ENCODE measurements at places on chromosomes 3 and 15.

GRCh38 chr3:111714305-111714704 is 119.2 kb upstream of the ZBED2 start:
- no peak for DNase-seq

GRCh38 chr15:56082263-56082761 is 88.9 kb upstream of the NEDD4 start:
- no peak for DNase-seq

DNA sequence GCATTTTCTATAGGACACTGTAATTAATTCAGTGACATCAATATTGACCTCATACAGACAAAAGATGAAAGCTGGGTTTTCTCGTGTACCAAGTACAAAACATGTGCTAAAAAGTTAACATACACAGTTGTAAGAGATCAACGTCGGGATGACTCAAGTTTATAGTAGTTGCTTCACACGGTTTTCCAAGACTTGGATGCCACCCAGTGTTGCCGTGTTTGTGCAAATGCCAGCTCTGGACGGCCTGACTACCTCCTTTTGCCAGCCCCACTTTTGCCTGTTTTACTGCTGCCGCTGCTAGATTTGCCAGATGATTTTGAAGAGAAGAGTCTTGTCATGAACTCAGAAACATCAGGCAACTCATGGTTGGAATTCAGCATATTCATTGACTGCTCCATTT is 17.6 kb downstream of the EMC7 start:
- no peak for DNase-seq

DNA sequence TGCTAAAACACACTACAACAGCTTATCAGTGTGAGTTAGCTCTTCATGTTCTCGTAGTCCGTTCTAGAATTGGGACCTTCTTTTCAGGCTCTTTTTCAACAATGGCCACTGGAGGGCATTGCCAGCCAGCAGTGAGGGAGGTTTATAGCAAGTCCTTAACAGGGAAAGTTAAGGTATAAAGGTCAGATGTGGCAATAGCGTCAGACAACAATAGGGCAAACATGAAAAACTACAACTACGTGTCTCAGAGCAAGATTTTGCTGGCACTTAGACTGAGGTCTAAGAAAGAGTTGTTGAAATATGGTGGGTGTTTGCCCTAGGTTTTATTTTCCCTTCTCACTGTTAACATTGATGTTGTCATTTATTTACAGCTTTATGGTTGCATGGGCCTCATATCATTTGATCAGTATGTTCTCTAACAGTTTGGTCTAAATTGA is 161.4 kb downstream of the GMNC start:
- DNase-seq = no peak

DNA sequence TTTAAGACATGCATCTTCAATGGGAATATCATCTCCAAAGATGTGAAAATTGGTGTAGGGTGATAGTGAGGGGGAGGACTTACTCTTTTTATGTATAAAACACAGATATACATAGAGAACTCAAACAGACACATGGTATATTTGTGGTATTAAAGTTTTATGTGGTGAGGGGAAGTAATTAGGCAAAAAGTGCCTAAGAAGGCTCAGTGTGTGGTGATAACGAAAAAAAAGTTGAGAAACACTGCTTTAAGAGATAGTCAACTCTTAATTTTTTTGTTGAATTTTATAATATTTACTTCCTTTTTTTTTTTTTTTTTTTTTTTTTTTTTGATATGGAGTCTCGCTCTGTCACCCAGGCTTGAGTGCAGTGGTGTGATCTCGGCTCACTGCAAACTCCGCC is 174.2 kb upstream of the FRMD4B start:
- no peak for DNase-seq

Measured in stimulated activated CD4-positive, alpha-beta T cell treated with anti-CD3 and anti-CD28 coated beads, Interleukin-1b, Interleukin-23, amount 100 ng/mL, for 24 hours (primary cell).